ENCODE measurements at places on chromosomes 11 and 22.

- no peak for DNase-seq
These were observed 59.6 kb downstream of the ST3GAL4 start for GRCh38 chr11:126415128-126415527.

DNA sequence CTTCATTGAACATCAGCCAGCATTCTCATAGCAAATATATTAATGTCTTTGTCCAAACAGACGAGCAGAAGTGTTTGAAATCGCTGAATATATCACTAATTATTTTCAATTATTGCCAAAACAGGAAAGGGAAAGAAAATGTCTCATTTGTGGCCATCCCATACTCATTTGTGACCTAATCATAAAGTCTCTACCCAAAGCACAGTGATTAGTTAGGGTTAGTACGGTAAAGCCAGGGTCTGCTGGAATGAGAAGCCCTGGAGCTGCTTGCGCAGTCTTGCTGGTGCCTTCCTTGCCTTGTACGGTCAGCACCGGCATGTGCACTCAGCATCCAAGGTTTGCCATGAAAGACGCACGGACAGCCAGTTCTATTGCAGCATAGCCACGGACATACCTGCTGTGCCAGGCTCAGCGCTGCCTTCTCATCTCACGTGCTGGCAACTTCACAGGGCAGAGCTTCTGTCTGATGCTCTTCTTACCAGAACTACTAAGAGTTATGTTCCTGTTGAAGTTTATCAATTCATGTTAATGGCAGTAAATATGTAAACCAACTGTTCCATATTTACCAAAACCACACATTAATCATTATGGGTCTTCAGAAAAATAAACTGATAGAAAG, 74.7 kb upstream of the POU2AF2 start:
- DNase-seq = no peak

DNA sequence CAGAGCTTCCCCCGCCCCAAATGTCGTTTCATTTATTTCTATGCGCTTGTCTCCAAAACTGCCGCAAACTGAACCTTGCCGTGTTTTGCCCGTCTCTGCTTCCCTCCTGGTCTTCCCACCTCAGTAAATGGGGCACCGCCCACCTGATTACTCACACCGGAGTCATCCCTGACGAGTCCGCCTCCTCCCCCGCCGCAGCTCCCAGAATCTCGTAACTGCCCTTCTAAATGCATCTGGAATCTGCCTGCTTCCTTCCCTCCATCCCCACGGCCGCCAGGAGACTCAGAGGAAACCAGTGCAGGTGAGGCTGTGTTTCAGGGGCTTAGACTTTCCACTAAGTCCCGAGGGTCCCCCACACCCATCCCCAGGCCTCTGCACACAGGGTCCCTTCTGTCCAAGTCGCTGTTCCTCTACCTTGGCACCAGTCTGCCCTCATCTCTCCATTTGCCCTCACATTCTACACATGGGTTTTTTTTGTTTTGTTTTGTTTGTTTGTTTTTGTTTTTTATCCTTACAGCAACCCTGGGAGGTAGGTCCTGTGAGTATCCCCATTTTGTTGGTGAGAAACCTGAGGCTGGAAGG, 62.6 kb upstream of the PHF21B start:
- peak; percentile 67 for DNase-seq

DNA sequence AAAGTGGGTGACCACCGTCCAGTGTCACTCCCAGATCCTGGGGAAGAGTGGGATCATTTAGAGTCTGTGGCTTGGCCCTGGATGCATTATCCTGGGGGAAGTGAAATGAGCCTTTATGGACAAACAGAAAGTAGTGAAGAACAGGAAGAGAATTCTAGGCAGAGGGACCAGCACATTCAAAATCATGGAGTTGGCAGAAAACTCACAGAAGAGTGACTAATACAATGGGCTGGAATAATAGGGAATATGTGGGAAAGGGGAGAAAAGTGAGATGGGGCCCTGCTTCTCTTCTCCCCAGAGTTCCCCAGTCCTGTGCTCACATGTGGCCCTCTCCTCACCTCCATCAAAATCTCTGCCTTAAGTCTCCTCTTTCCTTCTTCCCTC, 84.3 kb downstream of the CCDC81 start:
- DNase-seq = no peak

DNA sequence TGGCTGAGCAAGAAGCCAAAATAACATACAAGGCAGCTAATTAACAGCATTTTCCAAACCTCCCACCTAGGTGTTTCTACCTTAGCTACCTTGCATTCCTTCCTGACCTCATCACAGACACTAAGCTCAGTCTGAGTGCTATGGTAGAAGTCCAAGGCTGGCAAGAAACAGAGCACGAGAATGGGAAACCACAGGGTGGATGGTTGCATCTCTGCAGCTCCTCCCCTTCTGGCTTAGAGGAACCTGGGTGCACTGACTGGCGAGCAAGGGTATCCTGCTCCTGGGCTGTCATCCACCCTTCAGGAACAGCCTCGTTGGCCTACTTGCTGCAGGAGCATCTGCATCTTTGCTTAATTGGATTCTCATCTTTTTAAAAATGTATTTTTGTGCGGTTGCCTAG, 73.1 kb upstream of the KIRREL3 start:
- DNase-seq = no peak

GRCh38 chr22:30234786-30235470, 11.6 kb downstream of the LIF start:
- no peak for DNase-seq

- DNase-seq = no peak
These were observed 56.3 kb downstream of the SLN start for GRCh38 chr11:107655602-107656001.

GRCh38 chr11:124115782-124116616, 749 bp downstream of the VWA5A start:
- no peak for DNase-seq

- DNase-seq = no peak
These were observed 9.8 kb upstream of the GRAMD4 start for GRCh38 chr22:46610356-46610755.

- no peak for DNase-seq
These were observed 328.2 kb upstream of the SORL1-AS1 start for GRCh38 chr11:121780971-121781370.

DNA sequence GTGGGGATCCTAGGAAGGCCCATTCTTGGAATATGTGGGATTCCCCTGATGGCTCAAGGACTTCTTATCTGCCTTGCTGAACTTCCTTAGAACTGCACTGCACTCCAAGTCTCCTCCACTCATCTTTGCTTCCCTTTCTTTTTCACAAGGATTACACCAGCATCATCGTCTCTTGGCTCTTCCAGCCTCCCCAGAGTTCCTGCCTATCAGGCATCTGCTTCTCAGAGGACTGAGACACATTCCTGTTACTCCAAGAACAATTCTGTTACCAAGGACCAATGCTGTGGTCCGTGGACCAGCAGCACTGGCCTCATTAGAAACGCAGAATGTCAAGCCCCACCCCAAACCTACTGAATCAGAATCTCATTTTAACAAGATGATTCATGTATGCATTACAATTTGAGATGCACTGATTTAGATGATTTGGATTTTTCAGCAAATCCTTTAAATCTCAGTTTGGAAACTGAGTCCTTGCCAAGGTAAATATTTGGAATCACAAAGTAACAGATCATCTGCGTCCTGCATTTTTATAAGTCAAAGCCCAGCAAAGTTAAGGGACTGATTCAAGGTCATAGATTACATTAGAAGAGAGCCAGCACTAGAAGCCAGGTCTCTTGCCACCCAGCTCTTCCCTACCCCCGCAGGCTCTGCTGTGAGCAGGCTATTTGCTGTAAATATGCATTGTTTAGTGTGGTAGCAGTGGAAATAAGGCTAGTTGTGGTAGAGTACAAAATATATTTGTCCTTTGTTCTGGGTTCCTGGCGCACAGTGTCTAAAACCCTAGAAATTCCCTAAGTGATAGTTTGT, 110.9 kb downstream of the SWAP70 start:
- DNase-seq = no peak

- DNase-seq = no peak
These were observed 16.3 kb downstream of the CHRDL2 start for GRCh38 chr11:74714904-74715303.

DNA sequence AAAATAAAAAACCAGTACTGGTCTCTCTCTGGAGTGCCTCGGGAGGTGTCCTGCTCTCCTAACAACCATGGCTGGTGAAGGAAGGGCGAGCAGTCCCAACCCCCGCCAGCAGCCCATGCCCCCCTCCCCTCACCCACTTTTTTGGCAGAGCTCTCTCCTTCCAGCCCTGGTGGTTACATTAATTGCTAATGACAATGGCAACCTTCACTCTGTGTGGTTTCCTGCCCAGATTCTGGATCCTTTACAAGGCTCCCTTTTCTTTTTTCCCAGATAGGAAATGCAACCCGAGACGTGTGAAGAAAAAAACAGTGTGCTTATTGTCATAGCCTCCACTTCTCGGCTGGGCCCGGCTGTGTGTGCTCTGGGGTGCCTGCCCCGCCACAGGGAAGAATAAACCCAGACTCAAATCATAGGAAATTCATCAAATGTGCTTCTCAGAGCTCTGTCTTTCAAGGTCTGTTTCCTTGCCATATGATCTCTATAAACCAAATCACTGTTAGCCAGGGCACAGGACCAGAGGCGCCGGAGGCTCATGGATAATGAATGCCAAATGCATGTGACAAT, 513.0 kb downstream of the SOX6 start:
- no peak for DNase-seq

Measured in HFF-Myc (cell line).